Stimulated activated CD8-positive, alpha-beta memory T cell treated with anti-CD3 and anti-CD28 coated beads, Interleukin-4, amount 100 ng/mL, for 1 hour (primary cell): ENCODE measurements at places on chromosomes 6 and 20.

GRCh38 chr20:1862663-1863053 is 32.5 kb upstream of the SIRPA start:
- no peak for DNase-seq

DNA sequence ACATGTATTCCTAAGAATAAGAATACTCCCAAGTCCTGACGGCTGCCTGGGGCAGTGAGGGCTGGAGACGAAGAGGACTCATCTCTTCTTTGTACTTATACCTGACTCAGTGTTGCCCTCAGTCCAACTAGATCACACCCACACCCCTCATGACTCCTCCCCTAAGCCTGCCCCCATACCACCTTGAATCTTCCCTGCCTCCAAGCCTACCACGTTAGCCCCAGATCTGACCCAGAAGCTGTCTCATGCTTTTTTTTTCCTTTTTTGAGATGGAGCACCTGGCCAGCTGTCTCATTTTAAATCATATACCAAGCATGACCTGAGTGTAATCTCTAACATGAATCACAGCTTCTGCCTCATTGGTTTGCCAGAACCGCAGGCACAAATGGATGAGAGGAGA is 45.2 kb downstream of the MUC22 start:
- DNase-seq, result no peak

DNA sequence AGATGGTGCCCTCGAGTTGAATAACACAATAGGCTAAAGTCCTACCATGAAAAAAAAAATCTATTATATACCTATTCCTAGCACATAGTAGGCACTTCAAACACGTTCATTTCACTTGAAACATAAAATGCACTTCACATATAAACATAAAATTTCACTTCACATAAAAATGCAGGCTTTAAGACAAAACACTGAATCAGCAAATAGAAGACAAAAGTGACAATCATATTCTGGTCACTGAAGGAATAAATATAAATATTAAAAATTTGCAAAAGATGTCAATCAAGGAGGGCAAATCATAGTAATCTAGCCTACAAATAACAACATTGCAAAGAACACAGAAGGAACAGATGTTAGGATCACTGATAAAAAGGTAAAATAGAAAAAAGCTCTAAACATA is 153.1 kb downstream of the LMBRD1 start:
- no peak for DNase-seq

DNA sequence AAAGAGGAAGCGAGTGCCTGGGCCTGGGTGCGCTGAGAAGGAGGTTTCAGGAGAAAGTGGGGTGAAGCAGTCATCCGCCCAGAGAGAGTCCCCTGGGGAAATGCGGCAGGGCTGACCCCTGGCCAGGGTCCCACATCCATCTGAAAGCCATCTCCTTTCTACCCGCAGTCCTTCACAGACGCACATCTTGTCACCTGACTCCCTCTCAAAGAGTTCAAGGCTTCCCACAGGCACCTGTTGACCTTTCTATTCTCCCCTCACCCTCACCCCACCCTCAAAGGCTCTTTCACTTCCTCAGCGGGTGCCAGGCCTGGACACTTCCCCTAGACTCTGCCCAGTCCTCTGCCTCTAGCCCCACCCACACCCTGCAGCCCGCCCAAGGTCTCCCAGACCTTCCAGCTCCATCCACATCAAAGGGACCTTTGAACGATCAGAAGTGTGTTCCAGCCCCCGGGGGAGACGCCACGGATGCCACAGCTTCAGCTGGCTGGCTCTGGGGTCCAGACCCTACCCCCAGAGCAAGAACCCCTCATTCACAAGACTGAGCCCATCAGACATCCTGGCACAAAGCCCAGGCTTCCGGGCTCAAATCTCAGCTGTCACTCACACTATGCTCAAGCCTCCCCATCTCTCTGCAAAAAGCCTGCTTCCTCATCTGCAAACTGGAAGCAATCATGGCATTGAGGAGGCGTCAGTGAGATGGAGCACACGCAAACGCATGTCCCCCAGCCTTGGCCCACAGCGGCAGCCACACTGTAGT is 2.1 kb downstream of the CTSZ start:
- no peak for DNase-seq

- DNase-seq, result no peak
Measured at GRCh38 chr20:23666189-23666588, 22.6 kb downstream of the CST4 start.

DNA sequence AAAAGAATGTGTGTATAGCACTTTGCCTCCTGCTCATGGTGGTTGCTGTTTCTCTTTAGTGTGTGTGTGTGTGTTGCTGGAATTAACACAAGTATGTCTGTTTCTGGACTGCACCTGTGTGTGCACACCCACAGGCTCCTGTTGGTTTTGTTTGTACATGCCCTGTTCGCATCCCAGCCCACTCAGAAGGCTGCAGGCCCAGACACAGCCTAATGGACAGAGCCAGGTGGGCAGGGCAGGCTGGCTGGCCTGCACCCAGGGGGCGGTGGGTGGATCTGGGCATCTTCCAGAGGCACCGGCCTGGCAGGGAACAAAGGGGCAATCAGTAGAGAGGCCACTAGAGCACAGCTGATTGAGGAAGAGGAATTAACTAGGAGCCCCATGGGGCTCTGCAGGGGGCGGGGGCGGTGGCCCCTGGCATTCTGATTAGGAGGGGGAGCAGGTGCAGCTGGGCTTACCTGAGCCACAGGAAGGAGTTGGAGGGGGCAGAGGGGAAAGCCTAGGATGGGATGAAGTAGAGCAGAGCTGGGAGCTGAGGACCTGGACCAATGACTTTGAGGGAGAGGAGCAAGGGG is 21.9 kb downstream of the CD40 start:
- no peak for DNase-seq

DNA sequence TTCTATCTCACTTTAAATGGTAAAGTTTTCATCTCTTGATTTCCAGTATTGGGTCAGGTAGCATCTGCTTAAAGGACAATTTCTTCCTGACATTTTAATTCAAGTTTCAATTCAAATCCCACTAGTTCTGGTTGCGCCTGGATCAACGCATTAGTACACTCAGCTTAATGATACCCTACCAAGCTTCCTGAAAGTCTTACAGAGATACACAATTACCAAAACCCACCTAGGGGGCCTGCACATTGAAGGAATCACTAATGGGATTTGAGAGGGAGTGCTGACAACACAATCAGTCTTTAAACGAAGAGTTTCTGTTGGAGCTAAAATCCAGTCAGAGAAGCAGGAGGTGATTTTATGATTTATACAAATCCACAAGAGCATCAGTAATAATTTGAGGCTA is 293.0 kb downstream of the PHF3 start:
- DNase-seq, result no peak

- no peak for DNase-seq
Measured at GRCh38 chr6:166308033-166308768, at the start of gene PRR18. Gene PRR18, minus strand, starts transcription at chr6:166308392. Its CDS starts 250 bp downstream, at chr6:166308142.

DNA sequence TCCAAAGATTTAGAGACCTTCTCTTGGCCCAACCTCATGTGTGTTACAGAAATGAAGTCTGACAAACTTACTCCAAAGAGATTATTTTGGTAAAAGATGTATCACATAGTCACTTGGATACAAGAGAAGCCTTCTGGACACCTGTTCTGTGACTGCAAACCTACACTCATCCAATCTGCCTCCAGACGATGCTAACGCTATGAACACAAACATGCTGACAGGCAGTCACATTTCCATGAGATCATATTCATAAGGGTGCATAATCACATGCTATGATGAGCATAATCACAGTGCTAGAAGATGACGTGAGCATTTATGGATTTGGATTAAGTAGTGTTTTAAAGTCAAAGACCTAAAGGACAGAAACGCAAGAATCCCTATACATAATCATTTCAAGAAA is 340.2 kb downstream of the HACE1 start:
- DNase-seq, result no peak

DNA sequence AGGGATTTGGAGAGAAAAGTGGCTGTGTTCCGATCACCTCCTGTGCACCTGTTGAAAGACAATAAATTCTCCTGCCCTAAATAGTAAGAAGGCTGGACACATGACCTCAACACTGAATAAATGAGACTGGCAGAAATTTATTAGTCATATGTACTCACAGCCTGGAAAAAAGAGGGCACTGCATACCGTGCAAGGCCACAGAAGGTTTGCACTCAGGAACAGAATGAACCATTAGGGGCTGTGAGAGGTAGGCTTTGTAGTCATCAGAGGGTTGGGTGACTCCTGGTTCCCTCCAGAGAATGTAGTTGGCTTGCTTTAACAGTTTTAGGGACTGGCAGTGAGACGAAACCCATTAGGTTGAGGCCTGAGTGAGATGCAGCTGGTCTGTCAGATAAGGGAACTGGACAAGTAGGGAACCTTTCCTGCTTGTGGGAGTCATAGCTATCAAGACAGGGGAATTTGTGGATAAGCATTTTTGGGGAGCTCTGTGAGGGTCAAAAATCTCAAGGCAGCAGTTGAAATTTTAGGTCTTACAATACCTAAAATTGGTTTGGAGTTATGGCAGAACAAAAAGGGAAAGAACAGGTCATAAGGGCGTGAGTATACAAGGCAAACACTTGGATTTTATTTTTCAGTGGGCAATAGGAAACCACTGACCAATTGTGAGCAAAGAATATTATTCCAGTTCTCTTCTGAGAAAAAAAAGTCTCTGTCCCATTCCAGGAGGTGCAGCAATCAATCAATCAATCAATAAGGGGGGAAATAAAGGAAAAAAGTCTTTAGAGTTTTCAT is 67.9 kb upstream of the BTN3A2 start:
- DNase-seq, result no peak

- no peak for DNase-seq
Measured at GRCh38 chr20:58175836-58176235, 52.6 kb downstream of the ANKRD60 start.

- DNase-seq, result no peak
Measured at GRCh38 chr6:10555625-10556309, 34.6 kb downstream of the GCNT2 start.

DNA sequence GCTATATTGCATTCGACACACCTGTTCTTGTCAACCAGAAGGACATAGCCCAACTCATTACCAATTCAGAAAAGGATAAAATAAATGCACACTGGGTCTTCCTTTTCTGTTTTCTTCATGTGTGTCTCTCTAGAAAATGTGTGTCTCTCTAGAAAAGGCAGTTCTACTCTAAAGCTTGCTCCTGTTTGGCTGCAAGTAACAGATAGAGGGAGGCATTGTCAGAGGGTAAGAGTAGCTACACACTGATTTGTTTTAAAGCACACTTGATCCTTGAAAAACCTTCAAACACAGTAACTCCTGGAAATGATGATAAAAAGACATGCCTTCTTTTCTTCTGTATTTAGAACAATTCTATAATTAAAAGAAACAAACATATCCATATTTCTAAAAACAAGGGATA is 21.3 kb downstream of the GRM1 start:
- DNase-seq, result no peak

DNA sequence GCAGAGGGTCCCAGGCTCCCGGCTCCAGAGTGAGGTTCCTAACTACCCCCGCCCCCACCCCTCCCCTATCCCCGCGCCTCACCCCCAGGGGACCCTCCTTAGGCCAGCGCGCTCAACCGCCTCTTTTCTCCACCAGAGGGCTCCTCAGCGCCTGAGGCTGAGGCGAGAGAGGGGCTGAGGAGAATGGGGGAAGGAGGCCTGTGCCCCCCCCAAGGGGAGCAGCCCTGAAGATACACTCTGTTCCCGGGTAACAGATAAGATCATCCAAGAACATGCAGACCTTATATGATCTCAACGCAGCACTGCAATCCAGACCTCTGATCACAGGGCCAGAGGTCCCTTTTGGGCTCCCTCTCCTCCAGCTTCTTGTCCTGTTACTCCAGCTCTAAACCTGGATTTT is 43.3 kb upstream of the MRPS10 start:
- DNase-seq, result no peak

DNA sequence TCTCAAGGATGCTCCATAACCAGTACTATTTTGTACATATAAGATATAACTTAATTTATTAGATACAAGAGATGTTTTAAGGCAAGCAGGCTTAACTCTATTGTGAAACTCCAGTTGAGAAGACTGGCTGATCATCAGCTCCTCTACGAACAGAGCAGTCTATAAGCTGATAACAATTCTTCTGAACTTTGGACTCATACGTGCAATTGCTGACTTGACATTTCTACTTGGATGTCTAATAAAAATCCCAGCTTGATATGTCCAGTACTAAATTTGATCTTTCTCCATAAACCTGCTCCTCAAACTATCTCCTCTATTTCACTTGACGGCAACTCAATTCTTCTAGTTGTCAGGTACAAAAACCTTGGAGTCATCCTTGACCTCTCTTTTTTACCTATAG is 141.9 kb downstream of the HS3ST5 start:
- DNase-seq, result no peak
